ENCODE measurements at places on chromosomes 3 and 15.

- DNase-seq: peak; percentile 25
Observed at GRCh38 chr3:138608322-138609135, at the start of gene FAIM. Gene FAIM, plus strand, starts transcription at chr3:138608771. Its CDS starts 10,956 bp downstream, at chr3:138619727.

DNA sequence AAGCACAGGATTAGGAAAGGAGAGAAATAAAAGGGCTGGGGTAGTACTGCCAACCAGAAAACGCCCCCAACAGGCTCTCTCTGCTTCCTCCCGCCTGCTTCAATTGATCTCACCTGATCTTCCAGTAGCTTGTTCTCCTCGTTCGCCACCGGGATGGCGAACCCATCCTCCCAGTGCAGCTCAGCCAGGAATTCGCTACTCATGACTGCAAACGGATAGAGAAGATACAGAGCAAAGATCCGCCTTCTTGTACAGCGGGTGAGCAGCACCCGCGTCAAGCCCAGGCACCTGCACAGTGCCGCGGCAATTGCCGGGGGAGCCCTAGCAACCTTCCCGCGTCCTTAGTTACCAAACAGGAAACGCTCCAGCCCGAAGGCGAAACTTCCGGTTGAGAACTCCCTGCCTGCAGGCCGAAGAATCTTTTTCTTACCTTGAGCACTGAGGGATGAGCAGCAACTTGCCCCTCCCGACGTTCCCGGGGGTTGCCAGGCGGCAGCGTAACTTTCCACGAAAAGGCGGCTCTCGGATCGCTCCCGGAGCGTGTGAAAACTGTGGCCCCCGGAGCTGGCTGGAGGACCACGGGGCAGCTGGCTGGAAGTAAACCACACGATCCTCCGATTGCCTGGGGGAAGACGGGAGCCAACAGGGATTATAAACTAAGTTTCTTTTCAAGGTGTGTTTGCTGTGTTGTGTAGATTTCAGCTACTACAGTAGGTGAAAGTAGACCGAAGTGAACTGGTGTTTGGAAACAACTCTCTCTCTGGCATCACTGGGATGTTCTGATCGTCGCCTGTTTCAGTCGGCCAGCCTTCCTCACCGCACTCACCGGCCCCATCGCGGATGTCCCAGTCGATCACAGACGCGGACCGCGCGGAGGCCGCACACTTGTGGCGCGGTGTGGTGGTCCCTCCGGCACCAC lies at the start of gene CCDC39:
Gene CCDC39, minus strand, starts transcription at position 312 of the 919 bp plus-strand sequence. Its CDS starts 109 bp downstream, at position 203.
- peak; percentile 42 for DNase-seq

DNA sequence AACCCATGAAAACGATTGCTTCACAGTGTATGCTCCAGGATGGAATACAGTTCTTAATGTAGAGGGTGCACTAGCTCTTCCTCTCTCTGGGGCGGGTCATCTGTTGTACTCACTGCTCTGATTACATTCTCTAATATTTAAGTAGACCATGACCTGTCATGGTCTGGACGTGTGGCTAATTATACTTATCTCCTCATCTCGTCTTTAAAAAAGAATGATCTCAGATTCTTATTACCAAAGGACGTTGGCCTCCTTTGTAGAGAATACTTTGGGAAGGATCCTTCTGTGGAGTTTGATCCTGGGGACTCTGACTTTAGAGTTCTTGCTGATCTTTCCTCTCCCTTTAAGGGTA lies 48.4 kb upstream of the TRAK1 start:
- no peak for DNase-seq

GRCh38 chr15:31382713-31383045 lies 56.0 kb downstream of the KLF13 start:
- DNase-seq: no peak

GRCh38 chr3:48082580-48083184 lies 66.5 kb upstream of the MAP4 start:
- no peak for DNase-seq

DNA sequence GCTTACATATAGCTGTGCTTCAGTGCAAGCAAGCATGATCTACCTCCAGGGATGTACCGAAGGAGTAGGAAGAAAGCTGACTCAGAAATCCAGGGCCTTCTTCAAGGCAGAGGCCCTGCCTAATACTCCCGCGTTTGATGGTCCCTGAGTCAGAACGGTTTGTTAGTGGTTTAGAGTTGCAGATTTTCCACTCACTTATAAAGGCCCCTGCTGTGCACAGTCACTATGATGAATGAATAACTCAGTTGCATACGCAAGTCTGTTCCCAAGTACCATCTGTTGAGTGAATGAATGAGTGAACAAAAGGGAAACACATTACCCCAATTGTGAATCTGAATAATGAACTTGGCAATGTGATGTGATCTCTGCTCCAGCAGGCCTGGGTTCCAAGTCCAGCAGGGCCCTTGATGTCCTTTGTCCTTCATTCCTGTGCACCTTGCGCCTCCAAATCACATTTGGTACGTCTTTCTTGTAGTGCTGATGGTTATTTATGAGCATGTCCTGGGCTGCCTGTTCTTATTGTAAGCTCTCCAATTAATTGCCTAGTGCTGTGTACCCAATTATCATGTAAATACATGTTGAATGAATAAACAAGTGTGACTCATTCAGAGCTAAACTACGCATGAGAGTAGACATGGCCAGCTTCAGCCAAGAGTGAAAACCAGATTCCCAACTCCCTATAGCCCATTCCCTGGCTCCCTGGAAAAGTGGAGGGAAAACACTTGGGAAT lies 85.3 kb upstream of the LIMD1 start:
- no peak for DNase-seq

DNA sequence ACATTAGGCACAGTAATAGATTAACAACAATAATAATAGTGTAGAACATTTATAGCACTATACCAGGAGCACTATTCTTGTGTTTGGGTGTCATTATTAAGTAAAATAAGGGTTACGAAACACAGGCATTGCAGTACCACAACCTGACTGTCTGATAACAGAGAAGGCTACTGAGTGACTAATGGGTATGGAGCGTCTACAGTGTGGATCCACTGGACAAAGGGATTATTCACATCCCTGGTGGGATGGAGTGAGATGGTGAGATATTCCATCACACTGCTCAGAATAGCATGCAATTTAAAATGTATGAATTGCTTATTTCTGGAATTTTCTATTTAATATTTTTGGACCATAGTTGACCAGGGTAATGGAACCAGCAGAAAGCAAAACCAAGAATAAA lies 18.2 kb downstream of the MINDY4B start:
- no peak for DNase-seq

- no peak for DNase-seq
Observed at GRCh38 chr3:153257673-153258351, 95.8 kb downstream of the RAP2B start.

DNA sequence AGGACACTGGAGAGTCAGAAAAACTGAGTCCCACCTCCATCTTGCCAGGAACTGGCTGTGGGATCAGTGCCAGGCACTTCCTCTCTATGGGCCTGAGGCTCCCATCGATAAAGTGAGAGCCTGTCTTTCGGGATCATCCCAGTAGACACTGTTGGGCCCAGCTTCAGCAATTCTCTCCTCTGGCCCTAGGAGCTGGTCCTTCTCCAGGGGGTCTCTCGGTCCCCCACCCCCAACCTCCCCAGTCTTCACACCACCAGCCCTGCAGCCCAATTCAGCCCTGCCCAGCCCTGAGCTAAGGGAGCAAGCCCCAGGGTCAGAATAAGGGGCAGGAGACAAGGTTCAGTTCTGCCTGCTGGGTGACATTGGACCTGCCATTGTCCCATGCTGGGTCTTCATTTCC lies 4.5 kb upstream of the LCTL start:
- no peak for DNase-seq

DNA sequence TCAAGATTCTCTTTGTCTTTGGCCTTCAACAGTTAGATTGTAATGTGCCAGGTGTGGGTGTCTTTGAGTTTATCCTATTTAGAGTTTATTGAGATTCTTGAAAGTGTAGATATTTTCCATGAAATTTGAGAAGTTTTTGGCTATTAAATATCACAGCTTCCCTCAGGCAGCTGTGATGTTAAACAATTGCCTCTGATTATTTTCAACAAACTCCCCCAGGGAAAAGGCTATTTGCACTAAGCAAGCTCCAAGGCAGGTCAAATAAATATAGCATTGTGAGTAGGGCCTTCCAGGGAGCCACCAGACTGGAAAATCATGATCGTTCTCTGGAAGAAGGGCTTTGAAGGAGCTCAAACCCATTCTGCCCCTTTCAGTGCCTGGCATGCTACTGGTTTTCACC lies 107.0 kb downstream of the EEFSEC start:
- DNase-seq: no peak

DNA sequence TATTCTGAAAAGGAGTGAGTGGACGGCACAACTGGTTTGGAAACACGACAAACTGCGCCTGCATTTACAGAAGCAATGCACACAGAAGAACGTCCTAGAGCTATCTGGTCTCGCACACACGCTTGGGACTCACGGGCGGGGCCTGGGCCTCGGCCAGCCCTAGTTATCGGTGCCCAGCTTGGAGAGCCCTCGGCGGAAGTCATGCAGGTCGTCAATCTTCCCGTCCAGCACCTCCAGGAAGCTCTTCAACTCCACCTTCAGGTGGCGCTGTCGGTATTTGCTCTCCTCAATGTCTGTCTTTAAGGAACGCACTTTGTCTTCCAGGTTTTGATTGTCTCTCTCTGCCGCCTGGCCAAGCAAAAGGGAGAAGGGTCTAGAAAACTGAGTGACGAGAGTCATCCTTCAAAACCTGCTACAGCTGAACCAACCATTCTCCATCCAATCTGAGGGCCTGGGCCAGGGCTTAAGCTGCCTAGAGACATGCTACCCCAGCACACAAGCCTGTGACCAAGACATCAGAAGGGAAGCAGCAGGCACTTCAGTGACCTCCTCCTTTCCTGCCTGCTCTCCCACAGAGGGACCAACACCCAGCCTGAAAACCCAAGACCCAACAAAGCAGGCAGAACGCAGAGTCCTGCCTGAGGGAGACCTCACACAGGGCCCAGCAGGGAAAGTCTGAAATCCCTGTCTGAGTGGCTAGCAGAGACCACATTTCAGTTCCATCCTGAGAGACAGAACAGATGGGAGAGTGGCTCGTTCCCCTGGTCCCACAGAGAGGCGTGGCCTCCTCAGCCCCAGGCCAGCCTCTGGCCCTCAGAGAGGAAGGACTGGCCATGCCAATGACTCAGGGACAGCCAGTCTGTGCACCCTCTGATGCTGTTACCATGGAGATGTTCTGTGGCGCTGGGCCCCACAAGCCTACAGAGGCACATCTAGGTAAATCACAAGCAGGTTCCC lies 40.4 kb downstream of the WHAMM start:
- DNase-seq: peak; percentile 10

- DNase-seq: no peak
Observed at GRCh38 chr3:153634683-153635082, 472.7 kb downstream of the RAP2B start.

DNA sequence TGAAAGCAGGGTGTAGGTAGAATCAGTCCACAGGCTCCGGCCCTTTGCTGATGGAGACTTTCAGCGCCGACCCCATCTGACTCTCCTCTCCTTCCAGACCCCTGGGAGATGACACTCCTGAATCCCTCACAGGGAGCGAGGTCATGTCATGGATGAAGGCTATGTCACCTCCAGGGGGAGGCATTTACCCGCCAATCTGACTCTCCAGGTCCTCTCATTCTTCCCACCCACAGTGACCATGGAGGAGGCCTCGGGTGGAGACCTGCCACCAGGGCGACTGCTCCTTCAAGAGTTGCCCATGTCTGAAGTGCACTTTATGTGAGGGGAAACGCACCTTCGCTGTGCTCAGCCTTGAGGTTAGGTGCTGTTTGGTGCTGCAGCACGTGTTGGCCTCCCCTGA lies 112.7 kb downstream of the KLF13 start:
- no peak for DNase-seq

DNA sequence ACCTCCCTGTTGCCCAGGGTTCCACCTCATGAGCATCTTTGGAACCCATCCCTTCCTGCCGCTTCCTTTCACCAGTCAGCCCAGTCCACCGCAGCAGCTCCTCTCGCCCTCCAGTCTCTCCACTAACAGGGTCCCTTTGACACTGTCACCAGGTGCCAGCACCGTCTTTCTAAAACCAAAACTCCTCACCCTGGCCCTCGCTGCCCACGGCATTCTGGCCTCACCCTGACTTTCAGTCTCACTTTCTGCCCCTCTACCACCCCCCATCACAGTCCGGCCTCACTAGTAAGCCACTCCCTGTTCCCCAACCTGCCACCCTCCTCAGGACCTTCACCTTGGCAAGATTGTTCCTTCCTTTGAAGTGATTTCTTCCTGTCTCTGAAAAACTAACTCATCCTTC lies 4.2 kb downstream of the PPCDC start:
- DNase-seq: no peak

GRCh38 chr3:17972476-17972875 lies 230.0 kb upstream of the TBC1D5 start:
- DNase-seq: no peak

DNA sequence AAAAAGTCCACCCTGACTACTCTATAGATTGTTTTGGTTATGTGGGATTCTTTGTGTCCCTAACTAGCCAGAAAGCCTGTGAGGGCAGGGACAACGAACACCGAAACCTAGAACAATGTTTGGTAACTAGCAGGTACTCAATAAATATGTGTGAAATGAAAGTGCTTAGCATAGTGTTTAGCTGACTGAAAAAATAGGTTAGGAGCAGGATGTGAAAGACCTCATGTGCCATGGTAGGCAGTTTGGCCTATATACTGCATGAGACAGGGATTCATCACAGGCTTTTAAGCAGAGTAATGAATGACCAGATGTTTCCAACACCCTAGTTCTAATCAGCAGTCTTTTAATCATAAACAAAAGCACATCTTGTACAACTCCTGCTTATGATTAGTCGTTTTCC lies 64.2 kb downstream of the MYO5A start:
- no peak for DNase-seq

DNA sequence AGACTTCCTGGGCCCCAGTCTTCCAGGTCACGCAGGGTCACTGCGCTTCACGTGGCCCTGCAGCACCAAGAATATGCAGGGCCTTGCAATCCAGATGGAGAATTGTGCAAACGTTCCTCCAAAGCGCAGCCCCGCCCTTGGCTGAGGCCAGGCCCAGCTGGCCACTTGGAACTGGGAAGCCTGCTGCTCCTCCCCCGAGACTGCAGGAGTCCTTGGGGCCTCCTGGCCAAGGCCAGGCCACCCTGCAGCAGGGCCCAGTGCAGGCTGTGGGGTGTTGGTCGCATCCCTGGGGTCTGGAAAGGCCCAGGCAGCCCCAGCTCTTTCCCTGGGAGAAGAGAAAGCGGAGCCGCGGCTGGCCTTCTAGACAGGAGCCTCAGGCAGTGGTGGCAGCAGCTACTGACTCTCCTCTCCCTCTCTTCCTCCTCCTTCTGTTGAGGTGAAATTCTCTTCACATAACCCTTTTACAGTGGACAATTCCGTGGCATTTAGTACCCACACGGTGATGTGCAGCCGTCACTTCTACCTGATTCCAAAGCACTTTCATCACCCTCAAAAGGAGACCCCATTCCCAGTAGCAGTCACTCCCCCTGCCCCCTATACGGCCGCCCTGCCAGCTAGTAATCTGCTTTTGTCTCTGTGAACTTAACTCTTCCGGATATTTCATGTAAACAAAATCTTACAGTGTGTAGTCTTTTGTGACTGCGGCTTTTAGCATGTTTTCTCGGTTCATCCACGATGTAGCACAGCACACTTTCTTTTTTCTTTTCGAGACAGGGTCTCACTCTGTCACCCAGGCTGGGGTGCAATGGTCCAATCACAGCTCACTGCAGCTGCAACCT lies 103.9 kb downstream of the TMEM266 start:
- no peak for DNase-seq

GRCh38 chr3:72539856-72540255 lies 308.4 kb downstream of the SHQ1 start:
- DNase-seq: no peak

- no peak for DNase-seq
Observed at GRCh38 chr3:55942868-55943267, 455.8 kb upstream of the WNT5A start.

All from activated naive CD8-positive, alpha-beta T cell treated with anti-CD3 and anti-CD28 coated beads, Interleukin-2, amount 50 U/mL, for 16 hours (primary cell).